G401 (cell line): ENCODE measurements at places on chromosomes 12 and 14.

- DNase-seq: no peak
These were observed 65.6 kb downstream of the AMN start for GRCh38 chr14:102988054-102988453.

DNA sequence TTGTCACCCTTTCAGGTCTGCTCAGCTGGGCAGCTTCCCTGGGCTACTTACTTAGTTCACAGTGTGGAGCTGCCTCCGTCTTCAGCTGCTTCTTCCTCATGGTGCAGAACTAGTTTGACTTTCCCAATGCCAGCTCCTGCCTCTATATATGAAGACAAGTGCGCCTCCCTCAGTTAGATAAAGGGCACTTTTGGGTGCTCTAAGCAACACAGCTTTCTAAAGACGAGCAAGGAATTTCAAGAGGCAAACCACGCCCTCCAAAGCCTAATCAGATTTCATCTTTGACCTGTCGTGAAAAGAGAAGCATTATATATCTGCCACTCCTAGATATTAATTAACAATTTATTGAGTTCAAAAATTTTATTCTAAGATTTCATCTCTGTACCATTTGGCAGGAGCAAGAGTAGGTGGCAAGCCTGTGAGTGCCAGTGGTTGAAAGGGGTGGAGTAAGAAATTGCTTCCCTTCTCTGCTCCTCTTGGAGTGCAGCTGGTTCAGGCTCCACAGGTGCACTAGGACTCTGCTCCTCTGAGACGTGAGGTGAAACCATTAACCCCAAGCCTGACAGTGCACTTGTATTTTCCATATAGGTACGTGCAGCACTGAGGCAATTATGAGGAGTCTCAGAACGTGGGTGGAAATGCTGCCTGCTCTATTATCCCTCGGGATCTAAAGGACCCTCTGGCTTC, 2.1 kb upstream of the SLC11A2 start:
- DNase-seq: peak; percentile 45

- DNase-seq: no peak
These were observed 60.3 kb upstream of the KRR1 start for GRCh38 chr12:75571656-75572205.

DNA sequence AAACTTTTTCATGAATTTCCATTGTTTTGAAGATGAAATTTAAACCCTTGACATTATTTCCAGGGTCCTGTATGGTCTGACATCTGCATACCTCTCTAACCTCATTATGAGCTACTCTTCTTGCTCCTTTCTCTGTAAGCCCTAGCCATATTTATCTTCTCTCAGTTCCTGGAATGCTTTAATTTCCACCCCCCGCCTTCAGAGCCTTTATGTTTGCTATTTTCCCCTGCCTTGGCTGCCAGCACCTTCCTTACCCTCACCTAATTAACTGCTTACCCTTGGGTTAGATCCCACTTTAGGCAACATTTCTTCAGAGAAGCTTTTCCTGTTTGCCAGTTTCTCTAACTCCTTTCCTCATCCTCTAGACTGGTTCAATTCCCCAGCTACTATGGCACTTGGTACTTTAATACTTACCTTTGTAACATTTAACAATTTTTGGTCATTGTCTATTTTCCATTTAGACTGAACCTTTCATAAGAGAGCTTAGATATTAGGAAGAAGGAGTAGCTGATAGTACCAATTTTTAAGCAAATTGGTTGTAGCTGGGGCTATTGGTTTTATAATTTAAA, 6.0 kb downstream of the STYX start:
- no peak for DNase-seq
